ENCODE measurements at places on chromosomes 11 and 22.
A peak's percentile ranks its signal among the peaks of the same experiment; 100 is the strongest.

DNA sequence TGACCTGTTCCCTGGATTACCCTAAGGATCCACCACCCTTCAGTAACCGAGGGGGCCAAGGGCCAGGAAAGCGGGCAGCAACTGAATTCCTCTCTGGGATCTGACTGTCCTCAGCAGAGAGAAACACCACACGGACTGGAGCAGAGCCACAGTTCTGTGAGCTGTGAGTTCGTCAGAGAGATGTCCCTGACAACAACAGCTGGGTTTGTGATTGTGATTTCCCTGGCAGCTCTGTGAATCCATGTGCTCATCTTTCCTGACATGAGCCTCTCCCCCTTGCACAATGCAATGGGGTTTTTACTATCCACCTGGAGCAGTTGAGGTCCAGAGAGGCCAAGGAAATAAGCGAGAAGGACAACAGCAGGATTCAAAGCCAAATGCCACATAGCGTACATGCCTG is 69.4 kb upstream of the AMPD3 start:
- DNase-seq, result no peak

- DNase-seq, result no peak
Observed at GRCh38 chr11:131642756-131643531, 272.5 kb downstream of the NTM start.

DNA sequence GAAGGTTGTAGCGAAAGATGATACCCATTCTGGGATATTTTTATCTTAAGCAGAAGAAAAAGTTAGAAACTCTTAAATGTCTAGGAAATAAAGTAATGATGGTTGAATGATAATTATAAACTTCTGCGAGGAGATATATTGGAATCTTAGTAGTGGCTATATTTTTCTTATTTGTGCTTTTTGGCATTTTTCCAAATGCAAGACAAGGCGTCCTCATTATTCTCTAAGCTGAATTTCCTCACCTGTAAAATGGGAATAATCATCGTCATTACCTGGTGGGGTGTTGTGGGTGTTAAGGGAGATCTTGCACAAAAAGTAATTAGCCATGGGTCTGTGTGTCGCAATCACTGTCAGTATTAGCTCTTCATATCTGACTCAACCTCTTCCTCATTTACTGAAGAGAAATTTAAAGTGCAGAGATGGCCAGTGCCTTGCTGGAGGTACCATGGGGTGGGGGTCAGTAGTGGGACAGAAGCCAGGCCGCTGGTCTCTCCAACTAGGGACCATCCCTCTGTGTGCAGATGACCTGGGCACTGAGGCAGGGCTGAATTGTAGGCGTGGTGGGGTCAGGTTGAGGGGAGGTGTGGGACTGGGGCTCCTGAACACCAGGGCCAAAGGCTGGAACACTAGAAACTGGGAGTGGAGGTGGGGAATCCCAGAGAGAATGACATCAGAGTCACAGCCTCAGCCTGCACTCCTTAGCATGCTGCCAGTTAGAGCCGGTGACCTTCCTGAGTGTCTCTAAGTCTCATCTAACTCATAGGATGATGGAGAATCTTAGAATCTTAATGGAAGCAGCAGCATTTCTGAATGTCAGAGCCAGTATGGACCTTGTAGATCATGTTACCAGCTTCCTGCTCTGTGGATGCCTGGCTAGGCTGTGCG is 4.1 kb downstream of the PITPNM1 start:
- DNase-seq, result no peak

GRCh38 chr22:44825310-44826150 is 73.2 kb downstream of the ARHGAP8 start:
- no peak for DNase-seq

DNA sequence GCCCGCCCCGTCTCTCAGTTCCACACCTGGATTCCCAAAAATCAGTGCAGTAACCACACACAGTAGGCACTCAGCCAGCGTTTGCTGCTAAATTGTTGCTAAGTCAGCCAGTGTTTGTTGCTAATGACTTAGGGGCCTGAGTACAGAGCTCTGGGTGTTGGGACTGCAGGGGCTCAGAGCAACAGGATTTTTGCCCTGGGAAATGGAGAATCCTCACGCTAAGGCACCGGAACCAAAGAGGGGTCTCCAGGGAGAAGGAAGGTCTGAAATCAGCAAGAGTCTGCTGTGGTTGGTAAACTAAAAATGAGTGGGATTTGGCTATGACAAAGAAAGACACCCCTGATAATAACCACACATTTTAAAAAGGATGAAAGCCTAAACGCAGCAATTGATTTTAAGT is 22.7 kb upstream of the ALX4 start:
- DNase-seq, result no peak

GRCh38 chr11:72807021-72807693 is 7.1 kb upstream of the ATG16L2 start:
- DNase-seq, result no peak

GRCh38 chr11:128789497-128790150 is 77.5 kb downstream of the KCNJ1 start:
- no peak for DNase-seq

DNA sequence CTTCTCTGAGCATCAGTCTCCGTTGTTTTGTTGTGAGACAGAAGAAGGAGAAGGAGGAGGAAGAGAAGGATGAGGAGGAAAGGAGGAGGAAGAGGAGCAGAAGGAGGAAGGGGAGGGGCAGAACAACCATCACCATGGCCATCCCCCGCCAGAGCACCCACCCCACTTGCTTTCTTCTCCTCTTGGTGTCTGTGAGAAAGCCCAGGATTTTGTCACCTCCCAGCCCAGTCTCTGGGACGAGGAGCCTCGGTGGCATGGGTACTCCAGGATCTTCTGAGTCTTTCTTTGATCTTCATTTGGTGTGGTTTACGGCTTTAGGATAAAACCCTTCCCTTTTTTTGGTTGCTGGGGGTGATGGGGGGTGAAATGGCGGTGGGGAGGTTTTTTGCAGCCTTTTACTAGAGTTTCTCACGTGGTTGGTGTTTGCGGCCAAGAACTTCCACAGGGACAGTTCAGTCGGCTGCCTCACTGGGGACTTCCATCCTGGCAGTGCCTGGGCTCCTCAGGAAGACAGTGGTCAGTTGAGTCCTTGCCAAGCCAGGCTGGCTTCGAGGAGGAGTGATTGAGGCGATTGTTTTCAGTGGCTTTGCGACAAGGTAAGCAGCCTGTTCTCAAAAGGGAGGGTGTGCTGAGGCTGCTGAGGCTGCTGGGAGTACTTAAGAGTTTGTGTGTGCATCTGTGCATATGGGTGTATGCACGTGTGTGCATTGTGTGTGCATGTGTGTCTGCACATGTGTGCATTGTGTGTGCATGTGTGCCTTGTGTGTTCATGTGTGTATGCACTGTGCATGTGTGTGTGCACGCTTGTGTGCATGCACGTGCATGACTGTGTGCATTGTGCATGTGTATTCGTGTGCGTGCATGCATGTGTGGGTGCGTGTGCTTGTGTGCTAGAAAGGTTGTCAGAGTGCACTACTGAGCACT is 567.5 kb downstream of the TBC1D22A start:
- DNase-seq, result no peak

GRCh38 chr11:73140213-73141030 is 1.7 kb downstream of the FCHSD2 start:
- DNase-seq, result no peak

DNA sequence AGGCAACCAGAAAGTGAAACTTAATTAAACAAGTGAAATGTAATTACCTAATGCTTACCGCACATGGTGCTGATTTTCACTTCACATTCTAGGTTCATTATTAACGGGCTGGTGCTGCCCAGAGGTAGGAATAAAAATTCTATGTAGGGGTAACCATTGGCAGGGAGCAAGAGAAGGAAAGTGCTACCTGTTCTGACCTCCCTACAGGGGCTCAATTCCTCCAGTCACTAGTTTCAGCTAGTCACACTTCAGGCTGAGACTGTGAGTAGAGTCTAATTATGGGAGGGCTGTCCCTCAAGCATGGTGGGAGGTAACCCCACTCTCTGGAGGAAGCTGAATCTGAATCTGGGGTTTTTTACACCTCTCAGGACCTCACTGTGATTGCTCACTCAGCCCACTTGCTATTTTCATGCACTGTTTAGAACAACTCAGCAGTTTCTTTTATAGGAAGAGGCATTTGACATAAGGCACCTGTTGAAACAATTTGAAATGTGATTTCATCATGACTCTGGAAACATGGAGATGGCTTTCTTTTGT is 75.4 kb downstream of the MAML2 start:
- peak; percentile 41 for DNase-seq

- no peak for DNase-seq
Observed at GRCh38 chr11:57761301-57762234, at the start of gene CTNND1. Gene CTNND1, plus strand, starts transcription at chr11:57761802. Its CDS starts 29,677 bp downstream, at chr11:57791479.

- no peak for DNase-seq
Observed at GRCh38 chr11:98834776-98835175, 186.0 kb upstream of the CNTN5 start.

GRCh38 chr22:30348809-30349208 is 7.9 kb downstream of the SF3A1 start:
- DNase-seq, result no peak

- DNase-seq, result no peak
Observed at GRCh38 chr22:39130892-39131855, 21.3 kb downstream of the CBX7 start.

GRCh38 chr22:45587638-45588505 is 83.8 kb upstream of the ATXN10 start:
- DNase-seq, result no peak

GRCh38 chr22:32042924-32043323 is at the start of gene SLC5A1:
Gene SLC5A1, plus strand, starts transcription at chr22:32043261. Its CDS starts 21 bp downstream, at chr22:32043282.
- no peak for DNase-seq

DNA sequence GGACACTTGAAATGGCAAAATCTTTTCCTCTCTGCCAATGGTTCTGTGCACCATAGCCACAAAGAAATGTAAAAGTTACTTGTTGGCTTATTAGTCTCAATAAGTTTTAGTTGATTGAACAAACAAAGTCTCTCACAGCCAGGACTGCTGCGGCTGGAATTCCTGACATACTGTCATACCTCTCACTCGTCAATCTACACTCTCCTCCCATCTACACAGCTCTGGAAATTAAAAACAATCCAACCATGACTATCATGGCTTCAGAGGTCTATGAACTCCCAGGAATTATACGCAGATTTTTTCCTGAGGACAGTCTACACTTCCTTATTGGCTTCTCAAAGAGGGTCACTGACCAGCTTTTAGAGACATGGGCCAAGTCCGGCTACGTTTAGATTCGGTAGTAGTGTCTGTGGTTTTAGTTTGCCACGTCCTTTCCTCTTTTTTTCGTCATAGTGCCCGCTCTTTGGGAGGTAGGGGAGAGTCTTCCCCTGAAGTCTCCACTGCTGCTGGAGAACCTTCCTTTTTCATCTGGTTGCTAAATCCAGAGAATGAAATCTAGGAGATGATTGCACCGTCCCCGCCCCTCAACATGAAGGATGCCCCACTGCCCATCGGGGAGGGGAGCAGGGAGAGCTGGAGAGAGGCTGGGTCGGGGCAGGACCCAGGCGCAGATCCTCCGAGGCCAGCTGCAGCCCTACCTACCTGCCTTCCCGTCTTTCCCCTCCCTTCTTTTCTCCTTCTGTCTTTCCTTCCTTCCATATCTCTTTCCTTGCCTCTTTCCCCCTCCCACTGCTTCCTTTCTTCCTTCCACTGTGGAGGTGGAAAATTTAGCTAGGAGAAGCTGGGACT is 1.0 kb upstream of the PLEKHB1 start:
- DNase-seq, result no peak

DNA sequence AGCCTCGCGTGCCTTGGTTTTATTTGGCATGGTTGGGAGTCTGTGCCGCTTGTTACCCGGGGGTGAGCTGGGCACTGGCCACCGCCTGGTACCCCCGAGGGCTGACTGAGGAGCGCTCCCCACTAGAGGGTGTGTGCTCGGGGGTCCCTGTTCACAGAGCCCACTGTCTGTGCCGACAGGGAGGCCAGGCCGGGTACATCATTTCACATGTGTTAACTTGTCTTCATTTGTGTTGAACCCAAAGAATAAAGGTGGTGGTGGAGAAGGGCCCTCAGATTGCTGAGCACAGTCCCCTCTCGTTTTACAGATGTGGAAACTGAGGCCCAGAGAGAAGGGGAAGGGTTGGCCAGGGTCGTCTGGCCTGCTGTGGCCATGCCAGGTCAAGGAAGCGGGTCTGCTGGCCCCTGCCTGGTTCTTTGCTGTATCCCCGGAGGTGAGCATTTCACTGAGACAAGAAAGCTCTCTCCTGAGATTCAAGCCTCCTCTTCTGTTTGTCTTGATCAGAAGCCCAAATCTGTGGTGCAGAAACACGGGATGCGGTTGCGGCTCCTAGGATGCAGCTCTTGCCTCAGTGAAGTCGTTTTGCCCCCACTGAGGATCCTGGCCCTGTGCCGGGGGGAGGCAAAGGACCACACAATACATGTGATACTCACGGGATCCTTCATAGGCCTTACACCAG is 60.8 kb downstream of the FBLN1 start:
- DNase-seq, result no peak

DNA sequence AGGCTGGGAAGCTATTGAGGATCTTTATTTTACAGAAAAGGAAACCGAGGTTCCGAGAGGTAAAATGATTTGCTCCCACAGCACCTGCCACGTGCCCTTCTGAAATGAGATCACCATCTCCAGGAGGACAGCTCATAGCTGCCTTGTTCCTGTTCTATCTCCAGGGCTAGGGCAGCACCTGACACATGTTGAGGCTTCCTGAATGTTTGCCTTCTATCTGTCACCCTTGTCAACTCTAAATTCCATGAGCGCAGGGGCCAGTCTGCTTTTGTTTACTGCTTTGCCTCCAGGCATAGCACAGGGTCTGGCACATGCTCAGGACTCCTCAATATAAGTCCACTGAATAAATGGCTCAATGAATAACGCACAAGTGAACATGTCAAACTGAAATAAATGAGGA is 24.1 kb downstream of the ASCC2 start:
- DNase-seq, result no peak

DNA sequence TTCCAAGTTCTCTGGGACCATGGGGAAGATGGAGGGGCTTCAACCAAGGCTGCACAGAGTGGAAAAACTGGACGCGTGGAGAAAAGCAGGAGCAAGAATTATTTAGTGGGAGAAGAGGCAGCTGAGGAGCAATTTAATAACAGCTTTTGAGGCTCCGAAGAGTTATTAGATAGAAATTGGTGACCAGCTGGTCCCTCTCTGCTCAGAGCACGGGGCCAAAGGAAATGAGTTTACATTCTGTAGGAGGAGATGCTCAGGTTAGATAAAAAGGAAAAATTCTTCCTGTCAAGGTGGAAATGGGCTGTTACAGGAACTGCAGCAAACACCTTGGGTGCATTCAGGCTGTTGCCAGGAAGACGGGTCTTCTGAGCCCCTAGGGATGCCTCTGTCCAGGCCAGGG is 47.0 kb upstream of the GALNT18 start:
- no peak for DNase-seq

- peak; percentile 36 for DNase-seq
Observed at GRCh38 chr22:20267441-20268278, 458 bp downstream of the RTN4R start.

DNA sequence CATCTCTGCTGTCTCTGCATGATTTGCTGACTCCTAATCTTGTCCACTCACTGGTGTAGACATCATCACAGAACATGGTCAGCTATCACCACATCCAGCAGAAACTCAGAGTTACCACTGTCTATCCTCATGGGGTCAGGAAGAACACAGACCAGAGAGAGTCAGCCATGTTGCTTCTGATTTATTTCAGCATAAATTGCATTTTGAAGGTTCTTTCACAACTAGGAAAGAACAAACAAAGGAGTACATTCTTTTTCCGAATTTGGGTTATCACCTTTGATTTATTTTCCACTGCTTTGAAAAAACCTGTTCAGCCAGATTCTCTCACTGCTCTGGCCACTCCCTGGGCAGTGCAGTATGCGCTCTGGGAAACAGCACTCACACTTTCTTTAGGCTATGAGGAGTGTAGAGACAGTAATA is 172.0 kb upstream of the MTMR2 start:
- DNase-seq, result no peak

All from activated CD4-positive, alpha-beta T cell treated with anti-CD3 and anti-CD28 coated beads, Interleukin-2, amount 50 U/mL, for 48 hours (primary cell).